Stimulated activated CD4-positive, alpha-beta T cell treated with anti-CD3 and anti-CD28 coated beads, TNF-alpha, amount 100 ng/mL, for 4 hours (primary cell): ENCODE measurements at places on chromosomes 5 and 9.

GRCh38 chr5:6905883-6906282 is 192.7 kb downstream of the TENT4A start:
- no peak for DNase-seq

DNA sequence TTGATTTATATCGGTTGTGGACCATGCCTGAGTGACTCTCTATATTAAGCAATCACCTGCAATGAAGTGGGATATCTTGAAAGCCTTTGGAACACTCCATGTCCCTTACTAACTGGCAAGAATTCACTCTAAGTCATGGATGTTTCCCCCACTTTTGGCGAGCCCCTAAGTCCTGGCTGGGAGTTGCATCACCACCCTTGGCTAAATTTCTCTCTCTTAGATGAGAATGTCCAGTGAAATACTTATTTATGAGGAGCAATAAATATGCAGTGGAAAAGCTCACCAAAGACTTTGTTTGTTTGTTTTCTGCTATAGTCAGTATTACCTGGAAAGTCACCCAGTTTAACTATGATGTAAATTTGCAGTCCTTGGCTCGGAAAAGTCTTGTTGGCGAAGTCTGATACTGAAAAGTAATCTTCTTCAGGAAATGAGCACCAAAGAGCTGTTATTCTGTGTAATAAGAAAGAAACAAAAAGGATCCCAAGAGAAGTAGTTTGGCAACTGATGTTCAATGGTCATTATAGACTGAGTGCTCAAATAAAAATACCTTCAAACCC is 333.8 kb downstream of the DMRT2 start:
- no peak for DNase-seq

GRCh38 chr5:180959661-180960060 is 29.0 kb upstream of the BTNL3 start:
- no peak for DNase-seq

GRCh38 chr5:122404018-122404417 is 92.0 kb downstream of the SNCAIP start:
- DNase-seq, result no peak

- no peak for DNase-seq
Observed at GRCh38 chr9:119272500-119273211, 96.6 kb downstream of the BRINP1 start.
